GM12891 (cell line): ENCODE measurements at places on chromosomes 6 and 20.
A peak's percentile ranks its signal among the peaks of the same experiment; 100 is the strongest.

DNA sequence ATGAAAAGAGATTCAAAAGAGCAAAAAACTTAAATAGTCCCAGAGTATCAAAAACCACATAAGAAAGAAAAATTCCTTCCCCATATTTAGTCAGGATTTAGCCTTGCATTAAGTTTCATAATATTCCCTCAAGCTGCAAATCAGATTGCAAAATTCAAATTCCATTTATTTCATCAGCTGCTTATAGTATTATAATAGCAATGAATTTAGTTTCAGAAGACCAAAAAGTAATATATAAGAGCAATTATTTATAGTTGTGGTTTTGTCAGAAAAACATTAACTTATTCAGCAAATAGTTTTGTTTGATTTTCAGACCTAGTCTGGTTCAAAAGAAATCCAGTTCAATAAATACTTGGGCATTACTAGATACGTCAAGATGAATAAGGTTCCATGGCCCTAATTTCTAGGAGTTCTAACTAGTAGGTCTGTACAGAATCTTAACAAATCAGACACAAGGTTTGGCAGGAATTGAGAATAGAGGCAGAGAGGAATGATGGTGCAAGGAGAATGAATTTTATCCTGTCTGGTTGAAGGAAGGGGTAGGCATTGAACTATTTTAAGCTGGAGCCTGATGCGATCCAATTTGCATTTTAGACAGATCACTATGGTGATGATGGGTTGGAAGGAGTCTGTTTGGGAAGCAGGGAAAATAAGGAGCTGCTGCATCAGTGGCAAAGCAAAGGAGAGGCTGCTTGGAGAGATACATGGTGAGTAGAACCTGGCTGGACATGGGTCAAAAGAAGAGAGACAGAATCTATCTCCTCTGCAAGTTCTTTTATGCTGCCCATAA is 163.9 kb upstream of the STXBP5 start:
- DNase-seq = no peak

DNA sequence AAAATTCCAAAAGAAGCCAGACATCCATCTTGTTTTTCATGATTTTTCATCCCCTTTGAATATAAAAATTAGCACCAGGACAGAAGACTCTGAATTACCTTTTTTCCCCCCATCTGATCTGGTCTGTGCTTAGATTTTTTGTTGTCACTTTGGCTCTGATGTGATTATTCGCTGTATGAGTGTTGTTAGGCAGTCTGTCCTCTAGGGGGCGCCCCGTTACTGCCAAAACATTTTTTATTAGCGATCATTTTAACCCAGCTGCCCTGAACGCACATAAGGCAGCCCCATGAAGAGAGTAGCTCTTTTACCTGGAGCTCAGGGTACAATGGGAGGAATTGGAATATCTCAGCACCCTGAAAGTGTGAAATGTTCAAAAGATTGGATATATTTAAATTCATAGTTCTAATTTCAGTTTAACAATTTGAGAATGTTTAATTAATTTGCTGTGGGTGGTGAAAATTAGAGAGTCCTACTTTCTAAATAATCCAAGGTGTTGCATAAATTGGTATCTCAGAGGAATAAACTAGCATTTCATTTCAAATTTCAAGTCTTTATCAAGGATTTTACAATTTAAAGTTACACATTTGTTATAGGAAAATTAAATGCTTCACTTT is 60.8 kb downstream of the PRPH2 start:
- DNase-seq = peak; percentile 14

DNA sequence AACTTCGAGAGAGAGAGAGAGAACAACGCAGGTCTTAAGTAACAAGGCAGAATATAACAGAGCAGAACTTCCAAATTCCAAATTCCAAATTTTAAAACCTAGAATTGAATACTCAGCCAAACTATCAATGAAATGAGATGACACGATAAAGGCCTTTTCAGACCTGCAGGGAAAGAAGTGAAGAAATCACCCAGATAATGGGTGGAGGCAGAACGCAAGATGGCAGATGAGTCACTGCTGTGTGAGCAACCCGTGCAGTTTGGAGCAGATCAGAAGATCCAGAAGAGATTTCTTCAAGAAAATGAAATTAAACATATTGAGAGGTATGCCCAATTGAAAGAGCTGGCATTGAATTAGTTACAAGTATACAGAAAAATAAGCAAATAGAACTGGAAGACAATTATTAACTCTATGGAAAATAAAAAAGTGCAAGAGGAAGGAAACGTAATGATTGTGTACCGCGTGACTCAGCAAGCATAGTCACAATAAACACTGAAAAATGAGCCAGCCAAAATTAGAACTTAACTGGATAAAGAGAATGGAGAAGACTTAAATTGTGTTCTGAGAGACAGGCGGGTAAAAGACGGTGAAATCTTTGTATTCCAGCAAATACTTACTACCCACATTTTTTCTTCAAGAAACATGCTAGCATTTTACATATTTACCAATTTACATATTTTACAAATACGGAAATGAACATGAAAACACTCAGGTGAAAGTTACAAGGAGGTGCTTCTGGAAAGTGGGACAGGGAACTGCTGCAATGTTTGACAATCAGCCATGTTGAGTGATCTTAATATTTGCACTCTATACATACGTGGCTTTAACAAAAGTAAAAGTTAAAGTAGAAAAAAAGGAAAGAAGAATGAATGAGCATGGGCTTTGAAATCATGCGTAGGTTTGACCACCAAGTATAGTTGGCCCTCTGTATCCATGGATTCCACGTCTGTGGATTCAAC is 87.9 kb upstream of the CDYL start:
- no peak for DNase-seq

GRCh38 chr6:136477548-136477947 is 72.7 kb downstream of the MAP7 start:
- DNase-seq = no peak
